Activated naive CD4-positive, alpha-beta T cell (primary cell): ENCODE measurements at places on chromosomes 1 and 21.

- DNase-seq, result no peak
These were observed 155.4 kb downstream of the EIF4G3 start for GRCh38 chr1:21021311-21021710.

DNA sequence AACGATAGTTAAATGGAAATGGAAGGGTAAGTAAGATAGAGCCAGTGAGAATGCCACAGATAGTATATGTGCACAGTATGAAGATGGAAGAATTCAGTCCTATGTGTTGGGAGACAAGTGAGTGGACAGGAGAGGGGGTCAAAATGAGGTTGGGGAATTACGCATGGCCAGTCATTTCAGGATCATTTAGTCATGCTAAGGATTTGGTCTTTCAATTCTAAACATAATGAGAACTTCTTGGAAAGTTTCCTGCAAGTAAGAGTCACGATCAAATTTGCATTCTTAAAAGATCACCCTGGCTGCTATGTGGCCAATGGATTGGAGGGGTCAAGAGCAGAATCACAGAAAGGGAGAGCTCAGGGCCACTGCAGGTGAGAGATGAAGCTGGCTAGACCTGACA is 64.0 kb upstream of the KCNK2 start:
- no peak for DNase-seq

GRCh38 chr1:66437136-66437401 is 96.9 kb upstream of the SGIP1 start:
- DNase-seq, result no peak

GRCh38 chr1:113918243-113918642 is 10.9 kb upstream of the HIPK1 start:
- DNase-seq, result no peak

- DNase-seq, result no peak
These were observed 58.9 kb downstream of the DDX20 start for GRCh38 chr1:111814642-111815041.

DNA sequence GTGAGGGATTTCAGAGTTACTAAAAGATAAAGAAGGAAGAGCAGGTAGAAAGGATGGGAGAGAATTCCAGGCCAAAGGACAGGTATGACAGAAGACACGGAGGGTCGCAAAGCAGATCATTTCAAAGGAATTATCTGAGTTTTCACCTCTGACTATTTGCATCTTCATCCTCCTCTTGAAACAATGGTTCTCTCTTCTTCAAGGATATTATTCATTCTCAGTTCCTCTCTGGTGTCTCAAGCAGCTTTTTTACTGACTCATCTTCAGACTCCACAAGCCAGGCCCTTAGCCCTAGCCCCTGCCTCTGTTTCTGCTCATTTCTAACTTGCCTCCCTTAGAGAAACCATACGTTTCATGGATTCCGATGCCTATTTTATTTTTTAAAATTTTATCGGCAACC is 15.0 kb downstream of the DDX59 start:
- DNase-seq, result no peak

DNA sequence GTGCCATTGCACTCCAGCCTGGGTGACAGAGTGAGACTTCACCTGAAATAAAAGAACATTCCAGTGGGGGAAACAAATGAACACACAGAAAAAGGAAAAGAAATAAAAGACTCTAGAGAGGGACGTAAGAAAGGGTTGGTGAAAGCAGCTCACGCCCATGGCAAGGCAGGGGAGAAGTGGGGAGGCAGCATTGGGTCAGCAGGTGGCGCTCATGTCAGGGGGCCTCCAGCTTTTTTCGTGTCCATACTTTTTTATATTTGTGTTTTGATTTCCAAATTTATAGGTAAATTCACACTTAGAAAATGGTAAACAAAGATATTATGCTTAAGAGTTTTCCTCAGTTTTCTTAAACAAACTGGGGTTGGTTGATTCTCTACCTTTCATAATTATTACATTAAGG is 45.5 kb downstream of the VPS13D start:
- DNase-seq, result no peak

DNA sequence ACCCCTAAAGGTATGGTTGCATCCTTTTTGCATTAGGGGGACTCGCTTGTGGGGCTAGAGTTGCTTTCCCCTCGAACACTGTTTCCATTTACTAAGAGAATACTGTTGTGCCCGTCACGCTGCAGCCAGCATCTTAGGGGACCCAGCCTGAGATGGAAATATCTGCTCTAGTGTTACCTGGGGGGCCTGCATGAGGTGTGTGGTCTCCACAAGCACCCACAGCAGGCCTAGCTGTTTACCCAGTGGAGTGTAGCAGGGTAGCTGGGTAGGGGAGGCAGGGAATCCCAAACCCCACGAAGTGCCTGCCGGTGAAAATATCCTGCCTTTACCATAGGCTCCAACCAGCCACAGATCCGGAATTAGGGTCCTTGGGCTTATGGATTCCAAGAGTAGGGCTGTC is 303.6 kb downstream of the PTPRU start:
- DNase-seq, result no peak

- no peak for DNase-seq
These were observed 43.2 kb downstream of the DSTYK start for GRCh38 chr1:205168291-205168690.

GRCh38 chr1:241834733-241835377 is 13.1 kb upstream of the EXO1 start:
- no peak for DNase-seq
